Fibroblast of lung (primary cell): ENCODE measurements at places on chromosomes 11 and 22.

DNA sequence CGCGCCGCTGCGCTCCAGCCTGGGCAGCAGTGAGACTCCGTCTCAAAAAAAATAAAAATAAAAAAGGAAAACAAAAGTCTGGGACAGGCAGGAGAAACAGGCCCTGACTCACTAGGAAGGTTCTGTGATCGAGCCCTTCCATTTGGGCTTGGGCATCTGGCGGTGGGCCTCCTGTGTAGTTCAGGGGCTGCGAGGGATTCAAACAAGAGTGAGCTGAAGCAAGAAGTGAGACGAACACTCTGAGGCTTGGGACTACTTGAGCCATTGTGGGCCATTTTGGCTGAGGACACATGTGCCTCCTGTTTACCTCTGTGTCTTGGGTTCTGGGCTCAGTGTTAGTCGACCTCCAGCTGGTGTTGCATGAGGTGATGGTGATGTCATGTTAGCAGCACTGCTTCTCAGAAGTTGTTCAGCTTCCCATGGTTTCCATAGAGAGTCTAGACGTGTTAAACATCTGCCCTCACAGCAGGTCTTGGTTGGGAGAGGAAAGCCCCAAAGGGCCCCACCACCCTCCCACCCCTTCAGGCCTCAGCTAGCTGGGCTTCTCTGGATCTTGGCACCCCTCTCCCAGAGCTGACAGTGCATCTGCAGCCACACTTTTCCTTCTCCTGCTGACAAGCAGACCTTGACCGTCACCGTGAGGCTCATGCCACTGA lies 57.8 kb downstream of the MED15 start:
- peaks cover 36% of the 10 kb centered on the region for H3K4me1 ChIP-seq
- peak; percentile 68 for DNase-seq
- peaks cover 35% of the 10 kb centered on the region for H3K36me3 ChIP-seq
- peak overlapping the region; percentile 89 for H3K27ac ChIP-seq

- H3K36me3 ChIP-seq = no peaks in the 10 kb centered on the region
- H3K4me3 ChIP-seq = no peak overlapping the region
- no peak for DNase-seq
- no peak overlapping the region for H3K27ac ChIP-seq
- no peaks in the 10 kb centered on the region for H3K27me3 ChIP-seq
Measured at GRCh38 chr22:33570110-33570509, 350.2 kb downstream of the LARGE1 start.

- H3K4me3 ChIP-seq = no peak overlapping the region
- no peaks in the 10 kb centered on the region for H3K27me3 ChIP-seq
- no peaks in the 10 kb centered on the region for H3K4me1 ChIP-seq
- H3K27ac ChIP-seq = no peak overlapping the region
- no peaks in the 10 kb centered on the region for H3K36me3 ChIP-seq
Measured at GRCh38 chr11:31725176-31725575, 85.9 kb downstream of the PAX6 start.

GRCh38 chr11:104852811-104853210 lies 45.4 kb downstream of the CASP12 start:
- H3K36me3 ChIP-seq = no peaks in the 10 kb centered on the region
- H3K4me1 ChIP-seq = no peaks in the 10 kb centered on the region
- H3K4me3 ChIP-seq = no peak overlapping the region
- DNase-seq = no peak

DNA sequence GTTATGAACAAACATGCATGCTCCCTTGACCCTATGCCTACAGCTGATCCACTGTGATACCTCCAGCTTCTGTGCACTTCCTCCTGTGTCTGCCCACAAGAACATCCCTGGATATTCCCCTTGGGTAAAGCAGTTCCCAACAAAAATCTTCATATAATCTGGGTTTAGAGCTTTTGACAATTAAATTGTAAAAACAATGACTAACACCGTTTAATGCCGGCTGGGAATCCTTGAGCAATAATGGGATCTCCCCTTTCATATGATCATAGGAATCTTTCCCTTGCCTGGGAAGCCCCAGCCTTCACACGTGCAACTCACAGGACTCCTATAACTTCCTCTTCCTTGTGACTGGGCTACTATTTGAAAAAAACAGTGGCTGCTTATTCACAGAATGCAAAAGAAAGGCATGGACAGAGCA lies 6.3 kb upstream of the ZC3H12C start:
- peaks cover under 1% of the 10 kb centered on the region for H3K4me1 ChIP-seq
- no peaks in the 10 kb centered on the region for H3K36me3 ChIP-seq
- no peaks in the 10 kb centered on the region for H3K27me3 ChIP-seq

DNA sequence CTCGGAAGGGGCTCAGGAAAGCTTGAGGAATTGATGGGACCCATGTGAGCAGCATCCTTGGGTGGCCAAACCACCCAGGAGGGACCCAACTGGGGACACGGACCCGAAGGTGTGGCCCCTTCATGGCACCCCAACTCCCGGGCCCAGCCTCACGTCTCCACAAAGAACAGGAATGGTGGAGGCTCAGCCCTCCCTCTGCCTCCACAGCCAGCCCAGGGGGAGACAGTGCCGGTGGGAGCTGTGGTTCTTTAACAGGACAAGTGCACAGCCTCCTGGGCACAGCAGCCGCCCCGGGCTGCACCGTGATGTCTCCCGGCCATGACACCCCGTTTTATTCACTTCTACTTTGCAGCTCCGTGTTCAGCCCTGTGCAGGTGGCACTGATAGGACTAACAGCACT lies 587.2 kb downstream of the BRD1 start:
- H3K27me3 ChIP-seq = no peaks in the 10 kb centered on the region
- H3K4me1 ChIP-seq = no peaks in the 10 kb centered on the region
- no peak overlapping the region for H3K4me3 ChIP-seq
- no peaks in the 10 kb centered on the region for H3K36me3 ChIP-seq
- no peak for DNase-seq
